ENCODE measurements at places on chromosomes 7 and 10.

GRCh38 chr7:117231047-117231359 is 91.9 kb downstream of the WNT2 start:
- no peak for DNase-seq

- DNase-seq, result no peak
Observed at GRCh38 chr7:18445483-18445882, 50.1 kb upstream of the HDAC9 start.

DNA sequence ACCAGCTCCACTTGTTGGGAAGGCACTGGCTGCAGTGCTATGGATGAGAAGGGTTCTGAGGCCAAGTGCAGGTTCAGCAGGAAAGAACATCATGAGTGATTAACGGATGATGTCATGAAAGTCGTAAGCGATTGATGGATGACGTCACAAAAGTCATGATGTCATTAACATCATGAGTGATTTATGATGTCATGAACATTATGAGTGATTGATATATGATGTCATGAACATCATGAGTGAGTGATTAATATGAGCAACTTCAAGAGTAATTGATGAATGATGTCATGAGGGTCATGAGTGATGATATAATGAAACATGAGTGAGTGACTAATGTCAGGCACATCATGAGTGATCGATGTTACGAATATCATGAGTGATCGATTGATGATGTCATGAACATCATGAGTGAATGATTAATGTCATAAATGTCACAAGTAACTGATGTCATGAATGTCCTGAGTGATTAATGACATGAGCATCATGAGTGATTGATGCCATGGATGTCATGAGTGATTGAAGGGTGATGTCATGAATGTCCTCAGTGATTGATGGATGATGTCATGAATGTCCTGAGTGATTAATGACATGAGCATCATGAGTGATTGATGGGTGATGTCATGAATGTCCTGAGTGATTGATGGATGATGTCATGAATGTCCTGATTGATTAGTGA is 185.6 kb downstream of the PAXIP1 start:
- no peak for DNase-seq

- DNase-seq, result no peak
Observed at GRCh38 chr7:24922099-24922773, 57.7 kb downstream of the OSBPL3 start.

DNA sequence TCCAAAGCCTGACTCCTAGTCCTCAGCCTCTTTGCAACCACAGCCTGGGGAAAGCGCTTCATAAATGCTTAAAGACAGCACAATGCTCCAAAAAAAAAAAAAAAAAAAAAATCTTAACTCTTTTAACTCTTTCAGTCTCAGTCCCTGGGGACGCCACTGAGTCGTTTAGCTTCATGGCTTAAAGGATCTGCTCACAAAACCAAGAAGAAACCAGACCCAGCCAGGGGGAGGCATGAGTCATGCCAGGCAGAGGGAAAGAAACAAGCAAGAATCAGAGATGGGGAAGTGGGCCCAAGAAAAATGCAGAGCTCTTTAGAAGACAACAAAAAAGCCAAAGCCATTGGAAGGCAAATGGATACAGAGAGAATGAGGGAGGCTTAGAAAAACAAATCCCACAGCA is 32.5 kb upstream of the DOCK1 start:
- DNase-seq, result no peak

GRCh38 chr7:49775065-49775948 is 1.9 kb downstream of the VWC2 start:
- DNase-seq, result no peak

GRCh38 chr7:69717221-69717620 is 118.9 kb downstream of the AUTS2 start:
- DNase-seq, result no peak

- DNase-seq, result no peak
Observed at GRCh38 chr7:19397911-19398310, 252.7 kb upstream of the FERD3L start.

DNA sequence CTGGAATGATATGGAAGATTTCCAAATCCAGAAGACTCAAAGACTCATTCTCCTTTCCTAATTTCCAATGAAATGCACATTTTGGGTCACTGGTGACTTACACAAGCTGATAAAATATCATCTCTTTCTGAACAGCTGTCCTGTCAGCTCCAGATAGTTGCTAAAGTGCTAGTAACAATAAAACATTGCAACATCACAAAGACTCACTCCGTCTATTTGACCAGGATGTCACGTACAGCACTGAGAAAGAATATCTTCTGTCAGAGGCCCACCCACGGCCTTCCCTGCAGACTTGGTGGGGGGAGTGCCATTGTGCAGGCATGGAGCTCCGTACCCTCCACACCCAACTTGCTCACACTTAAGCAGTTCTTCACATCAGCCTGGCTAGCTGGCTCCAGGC is 78.9 kb upstream of the EGR2 start:
- no peak for DNase-seq

DNA sequence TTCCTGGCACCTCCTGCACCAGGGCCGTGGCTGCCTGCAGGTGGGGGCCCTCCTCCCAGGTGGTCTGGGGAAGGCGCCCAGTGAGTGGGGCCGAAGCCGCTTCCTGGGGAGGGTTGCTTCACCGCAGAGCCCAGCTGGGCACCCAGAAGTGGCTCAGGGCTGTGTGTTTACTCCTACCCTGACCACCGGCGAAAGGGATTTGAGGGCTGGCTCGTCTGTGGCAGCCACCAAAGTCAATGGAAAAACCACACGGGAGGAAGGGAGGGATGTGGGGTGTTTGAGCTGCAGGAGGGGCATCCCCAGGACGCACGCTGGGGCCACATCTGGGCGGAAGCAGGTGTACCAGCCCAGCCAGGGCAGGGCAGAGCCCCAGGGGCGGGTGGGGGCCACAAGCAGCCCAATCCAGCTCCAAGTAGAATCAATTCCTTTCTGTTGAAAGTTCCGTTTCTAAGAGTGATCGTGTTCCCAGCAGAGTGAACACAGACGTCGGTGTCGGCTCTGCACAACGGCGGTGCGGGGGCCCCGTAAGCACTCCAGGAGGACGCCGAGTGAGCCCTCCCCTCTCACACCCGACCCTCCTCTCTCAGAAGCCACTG is 69.9 kb downstream of the FOXL3 start:
- DNase-seq, result no peak

- DNase-seq, result no peak
Observed at GRCh38 chr10:91493313-91493712, 83.2 kb downstream of the HECTD2 start.

DNA sequence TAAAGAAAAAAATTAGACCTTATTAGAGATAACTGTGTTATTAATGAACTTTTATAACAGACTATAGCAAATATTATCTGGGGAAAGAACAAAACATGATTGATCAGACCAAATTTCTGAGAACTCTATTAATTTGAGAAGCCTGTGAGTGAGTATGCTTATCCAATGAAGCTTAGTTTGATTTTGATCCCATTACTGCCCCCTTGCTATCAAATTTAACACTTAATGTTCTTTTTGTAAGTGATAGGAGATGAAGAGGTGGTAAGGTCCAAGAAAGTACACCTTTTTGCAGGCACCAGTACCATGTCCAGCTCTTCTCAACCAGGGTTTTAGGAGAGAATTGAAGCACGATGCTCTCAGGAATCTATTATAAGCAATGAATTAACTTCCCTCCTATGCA is 49.9 kb downstream of the ZNF365 start:
- DNase-seq, result no peak

GRCh38 chr10:79142522-79143309 is 74.0 kb downstream of the ZMIZ1 start:
- DNase-seq, result no peak

GRCh38 chr7:98249106-98249505 is 2.9 kb downstream of the TECPR1 start:
- no peak for DNase-seq

DNA sequence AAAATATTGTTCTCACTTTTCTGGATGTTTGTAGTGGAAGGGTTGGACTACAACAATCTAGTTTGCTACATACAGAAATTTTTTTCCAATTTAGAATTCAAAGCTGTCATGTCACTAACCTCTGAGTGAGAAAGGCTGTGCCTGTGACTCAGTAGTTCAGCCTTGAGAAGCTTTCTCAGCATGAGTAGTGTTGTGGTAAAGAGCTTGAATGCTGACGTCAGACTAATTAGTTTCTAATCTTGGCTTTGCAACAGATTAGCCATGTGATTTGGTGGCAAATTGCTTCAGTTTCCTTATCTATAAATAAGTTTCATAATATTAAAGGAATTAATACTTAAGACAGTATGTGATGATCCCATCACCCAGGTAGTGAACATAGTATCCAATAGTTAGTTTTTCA is 83.8 kb downstream of the ABCA13 start:
- no peak for DNase-seq

DNA sequence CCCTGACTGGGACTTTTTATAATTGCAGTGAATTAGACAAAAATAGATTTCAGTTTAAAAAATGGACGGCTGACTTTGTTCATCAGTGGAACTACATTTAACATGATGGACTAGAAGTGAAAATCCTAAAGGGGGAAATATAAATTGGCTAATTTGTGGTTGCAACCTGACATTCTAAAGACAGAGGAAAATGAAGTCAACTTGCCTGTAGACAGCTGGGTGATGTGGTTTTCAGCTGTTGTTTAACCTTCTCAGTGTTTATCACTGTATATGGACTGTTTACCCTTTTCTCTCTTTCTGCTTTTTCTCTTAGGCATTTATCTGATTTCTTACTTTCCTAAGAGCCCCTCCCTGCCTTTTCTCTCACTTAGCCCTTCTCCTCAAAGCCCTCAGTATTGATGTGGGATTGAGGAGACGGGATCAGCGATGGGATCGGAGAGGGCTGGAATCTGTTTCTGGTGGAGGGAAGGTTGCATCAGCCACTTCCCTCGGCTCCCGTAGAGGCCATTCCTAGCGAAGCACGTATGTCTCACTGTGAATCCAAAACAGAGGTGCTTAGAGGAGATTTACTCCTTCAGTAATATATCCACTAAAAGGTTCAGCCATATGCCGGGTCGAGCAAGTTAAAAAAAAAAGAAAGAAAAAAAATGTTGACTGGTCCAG is 109.0 kb upstream of the KLF6 start:
- no peak for DNase-seq

GRCh38 chr7:151601521-151602305 is 82.0 kb upstream of the RHEB start:
- DNase-seq, result no peak

GRCh38 chr10:103120977-103121735 is 71.9 kb downstream of the NT5C2 start:
- no peak for DNase-seq

DNA sequence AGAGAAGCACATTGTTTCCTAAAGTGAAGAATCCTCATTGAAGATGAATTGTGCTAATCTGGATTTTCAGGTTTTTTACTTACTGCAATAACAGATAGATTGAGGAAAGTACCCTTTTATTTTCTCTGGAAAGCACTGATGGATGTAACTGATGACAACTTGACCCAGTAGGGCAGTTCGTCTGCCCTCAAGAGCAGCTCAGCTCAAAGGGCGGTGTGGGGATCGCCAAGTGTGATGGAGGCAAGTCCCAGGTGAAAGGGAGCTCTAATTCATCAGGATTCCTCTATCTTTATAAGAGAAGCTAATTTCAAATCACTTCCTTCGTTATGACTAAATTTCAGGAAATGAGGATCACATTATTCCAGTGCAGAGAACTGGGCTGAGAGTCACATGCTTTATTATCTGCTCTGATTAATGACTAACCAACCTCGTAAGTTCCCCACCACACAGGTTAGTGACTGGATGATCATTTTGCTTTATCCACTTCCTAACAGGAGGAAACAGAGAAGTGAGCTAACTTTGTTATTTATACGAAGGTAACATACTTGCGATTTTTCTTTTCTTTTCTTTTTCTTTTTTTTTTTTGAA is 98.8 kb downstream of the PFKFB3 start:
- DNase-seq, result no peak

- peak; percentile 66 for DNase-seq
Observed at GRCh38 chr10:110501142-110501937, 3.6 kb downstream of the DUSP5 start.

GRCh38 chr7:118175740-118176139 is 8.2 kb upstream of the LSM8 start:
- DNase-seq, result no peak

DNA sequence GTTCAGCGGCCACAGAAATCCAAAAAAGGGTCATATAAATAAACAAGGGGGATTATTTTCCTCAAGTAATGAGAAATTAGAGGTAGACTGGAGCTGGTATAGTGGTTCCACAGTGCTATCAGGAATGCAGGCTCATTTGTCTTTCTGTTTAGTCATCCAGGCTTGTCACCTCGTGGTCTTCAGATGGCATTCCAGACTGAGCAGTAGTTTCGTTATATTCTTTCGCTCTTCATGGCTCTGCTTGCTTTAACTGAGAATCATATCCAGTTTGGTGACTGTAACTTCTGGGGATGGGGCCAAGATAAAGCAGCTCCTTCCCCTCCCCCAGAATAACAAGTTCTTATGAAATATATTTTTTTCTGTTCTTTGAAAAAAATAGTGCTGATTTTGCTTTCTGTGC is 9.5 kb downstream of the ANKIB1 start:
- no peak for DNase-seq

DNA sequence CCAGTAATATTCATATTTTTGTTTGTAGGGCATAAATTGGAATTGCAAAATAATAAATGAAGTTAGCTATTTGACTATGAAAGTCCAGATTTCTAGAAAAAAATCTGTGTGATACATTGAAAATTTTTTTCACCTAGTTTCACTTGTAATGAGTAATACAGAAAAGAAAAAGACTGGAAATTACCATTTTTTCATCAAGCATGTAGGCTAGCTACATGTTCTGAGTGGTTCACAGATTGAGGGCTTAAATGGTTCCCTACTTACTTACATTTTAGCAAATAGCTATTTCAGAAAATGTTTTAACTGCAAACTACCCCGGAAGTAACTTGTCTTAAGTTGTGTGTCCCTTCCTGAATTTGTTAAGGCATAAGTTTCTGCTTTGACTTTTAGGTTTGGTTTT is 396.0 kb downstream of the PHF14 start:
- no peak for DNase-seq

- DNase-seq, result no peak
Observed at GRCh38 chr7:73699370-73700068, 16.1 kb downstream of the BUD23 start.

DNA sequence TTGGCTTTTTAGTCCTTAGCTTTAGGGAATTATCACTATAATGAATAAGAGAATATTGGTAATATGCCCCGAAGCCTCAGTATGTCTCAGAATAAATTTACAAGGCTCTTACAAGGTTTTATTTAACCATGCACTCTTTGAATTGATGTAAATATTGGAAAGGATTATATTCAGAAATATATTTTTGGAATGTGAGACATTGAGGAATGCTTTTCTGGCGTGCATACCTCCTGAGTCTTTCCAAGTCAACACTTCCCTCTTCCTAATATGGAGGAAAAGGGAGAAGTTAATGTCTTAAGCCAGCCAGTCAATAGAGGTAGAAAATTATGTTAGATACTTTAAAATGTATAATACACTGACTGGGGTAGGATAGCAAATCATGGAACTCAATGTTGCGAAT is 1.2 kb upstream of the OR2F1 start:
- DNase-seq, result no peak
